ENCODE measurements at places on chromosomes 2 and 18.

GRCh38 chr2:64610316-64610855 is 43.3 kb downstream of the SERTAD2 start:
- DNase-seq, result no peak

GRCh38 chr2:2331881-2332280 is 806 bp upstream of the MYT1L start:
- no peak for DNase-seq

DNA sequence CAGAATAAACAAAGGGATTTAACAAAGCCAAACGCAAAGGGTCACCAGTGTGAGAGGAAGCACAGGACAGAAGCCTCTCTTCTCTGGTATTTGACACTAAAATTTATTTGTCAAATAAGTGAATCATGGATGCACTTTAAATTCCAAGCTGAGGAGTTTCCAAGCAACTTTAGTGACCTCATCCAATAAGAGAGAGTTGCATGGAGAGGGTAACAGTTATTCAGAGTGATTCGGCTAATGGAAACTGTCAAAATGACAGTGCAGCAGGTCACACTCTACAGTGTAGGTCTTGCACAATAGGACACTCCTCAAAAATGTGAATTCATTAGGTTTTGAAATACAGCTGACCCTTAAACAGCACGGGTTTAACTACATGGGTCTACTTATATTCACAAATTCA is 103.9 kb upstream of the ACVR1C start:
- DNase-seq, result no peak

- DNase-seq, result no peak
Measured at GRCh38 chr2:176633754-176634153, 364.5 kb downstream of the MTX2 start.

- no peak for DNase-seq
Measured at GRCh38 chr2:80014637-80015036, 289.9 kb downstream of the LRRTM1 start.

DNA sequence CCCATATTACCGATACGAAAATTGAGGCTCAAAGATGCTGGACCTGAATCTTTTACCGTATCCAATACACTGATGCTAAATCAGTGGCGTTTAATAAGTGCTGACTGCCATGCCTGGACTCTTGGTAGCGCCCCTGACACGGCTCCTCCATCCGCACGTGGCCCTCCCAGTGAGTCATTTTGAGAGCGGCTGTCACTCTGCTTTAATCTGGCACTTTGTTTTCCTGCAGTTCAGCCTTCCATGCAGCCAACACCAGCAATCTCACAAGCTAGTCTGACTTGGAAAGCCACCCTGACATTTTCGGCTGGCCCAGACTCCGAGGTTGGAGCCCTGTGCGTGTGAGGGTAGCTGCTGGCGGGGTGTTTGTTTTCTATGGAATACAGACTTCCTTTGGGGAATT is 155.1 kb upstream of the LMAN1 start:
- DNase-seq, result no peak

DNA sequence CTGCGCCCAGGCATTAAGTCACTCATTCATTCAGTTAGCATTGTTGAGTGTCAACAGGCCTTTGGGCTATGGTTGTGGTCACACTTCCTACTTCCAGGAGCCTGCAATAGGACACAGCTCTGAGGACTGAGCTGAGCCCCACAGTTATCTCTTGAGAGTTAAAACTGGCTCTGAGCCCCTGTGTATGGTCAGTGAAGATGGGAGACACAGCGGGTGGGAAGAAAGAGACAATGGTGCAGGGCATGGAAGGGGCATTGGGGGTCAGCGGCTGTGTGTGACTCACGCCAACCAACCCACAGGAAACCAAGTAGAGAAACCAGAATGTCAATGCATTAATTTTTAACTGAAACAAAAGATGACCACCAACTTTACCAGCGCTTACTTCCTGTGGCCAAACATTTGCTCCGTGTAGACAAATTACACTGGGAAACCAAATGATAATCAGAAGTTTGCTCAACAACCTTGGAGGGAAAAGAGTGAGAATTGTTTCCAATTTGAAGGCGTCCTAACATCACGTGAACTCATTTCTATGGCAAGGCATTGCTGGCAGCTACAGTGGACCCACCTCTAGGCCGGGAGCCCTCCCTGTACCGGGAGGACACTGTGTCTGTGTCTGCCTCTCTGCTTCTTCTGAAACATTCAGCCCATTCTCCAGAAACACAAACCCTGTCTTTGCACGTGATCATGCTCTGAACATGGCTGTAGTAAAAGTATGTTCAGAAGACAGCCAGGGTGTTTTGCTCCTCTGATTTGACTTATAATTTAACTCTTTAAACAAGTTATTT is 212.0 kb upstream of the ID2 start:
- DNase-seq, result no peak

- DNase-seq, result no peak
Measured at GRCh38 chr2:151297882-151298281, 8.4 kb upstream of the NMI start.

All from stimulated activated CD8-positive, alpha-beta memory T cell treated with anti-CD3 and anti-CD28 coated beads, Interleukin-7, amount 100 ng/mL, for 48 hours (primary cell).